Nucleus accumbens (tissue), 56 donors: ENCODE measurements at places on chromosomes 12 and 14.

DNA sequence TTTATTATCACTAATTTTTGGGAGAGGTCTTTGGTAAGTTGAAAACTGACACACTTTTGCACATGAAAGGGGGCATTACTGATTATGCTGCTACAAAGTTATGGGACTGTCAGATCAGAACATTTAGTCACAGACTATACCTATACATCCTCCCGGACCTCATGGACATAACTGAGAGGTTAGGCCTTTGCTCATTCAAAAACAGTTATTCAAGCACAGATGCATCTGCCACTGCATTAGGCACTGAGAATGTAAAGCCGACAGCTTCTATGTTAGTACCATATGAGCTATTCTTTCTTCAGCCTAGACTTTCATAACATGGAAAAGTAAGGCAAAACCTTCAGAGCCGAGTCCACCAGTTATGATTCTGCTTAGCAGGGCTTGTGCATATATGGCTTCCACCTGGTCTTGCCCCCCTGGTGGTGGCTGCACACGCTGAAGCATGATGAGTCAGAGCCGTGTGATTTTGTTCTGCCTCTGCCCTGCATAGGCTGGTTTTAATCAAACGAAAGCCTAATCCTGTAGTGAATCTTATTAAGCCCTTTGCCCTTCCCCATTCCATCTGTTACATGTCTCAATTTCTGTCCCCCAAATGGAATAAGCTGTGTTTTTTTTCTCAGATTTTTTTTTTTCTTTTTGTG is 21.8 kb upstream of the RNU6-8 start:
- no peak for DNase-seq

- DNase-seq, result no peak
Observed at GRCh38 chr12:50203691-50204090, 36.5 kb upstream of the CERS5 start.

DNA sequence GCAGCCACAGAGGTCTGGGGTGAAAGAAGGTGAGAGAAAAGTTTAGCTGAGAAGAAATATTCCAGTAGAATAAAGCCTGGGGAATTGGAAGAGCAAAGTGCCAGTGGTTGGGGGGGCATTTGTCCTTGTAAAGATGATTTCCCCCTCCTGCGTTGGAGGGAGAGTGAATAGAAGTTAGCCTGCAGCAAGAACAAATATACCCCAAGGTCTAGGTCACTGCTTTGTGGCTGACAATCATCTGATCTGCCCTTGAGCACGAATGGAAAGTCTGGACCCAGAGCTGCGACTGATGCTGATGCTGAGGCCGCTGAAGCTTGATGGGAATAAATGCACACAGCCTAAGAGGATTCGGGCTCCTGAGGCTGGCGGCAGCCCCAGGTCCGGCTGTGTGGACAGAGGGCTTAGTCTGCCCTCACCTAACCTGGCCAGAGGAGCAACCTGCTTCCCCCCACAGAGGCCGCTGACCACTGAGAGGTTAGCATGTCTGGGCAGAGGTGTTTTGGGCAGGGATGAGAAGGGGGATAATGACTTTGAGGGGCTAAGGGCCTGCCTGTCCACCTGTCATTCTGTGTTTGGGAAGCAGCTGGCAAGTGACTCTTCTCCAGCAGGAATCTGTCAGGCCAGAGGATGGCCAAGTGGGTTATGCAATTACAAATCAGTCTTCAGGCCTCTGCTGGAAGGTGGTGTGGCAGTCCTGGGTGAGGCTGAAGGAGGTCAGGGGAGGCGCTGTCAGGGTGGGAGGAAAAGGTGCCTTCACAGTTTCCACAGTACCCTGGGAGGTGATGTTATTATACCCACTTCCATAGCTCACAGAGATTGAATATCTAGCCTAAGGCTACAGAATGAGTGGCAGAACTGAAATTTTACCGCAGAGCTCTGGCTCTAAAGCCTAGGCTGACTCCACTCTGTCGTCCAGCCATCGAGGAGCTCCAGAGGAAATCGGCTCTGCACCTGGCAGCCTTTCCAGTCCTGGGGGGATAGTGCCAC is 11.7 kb downstream of the TUBA1C start:
- DNase-seq, result no peak

DNA sequence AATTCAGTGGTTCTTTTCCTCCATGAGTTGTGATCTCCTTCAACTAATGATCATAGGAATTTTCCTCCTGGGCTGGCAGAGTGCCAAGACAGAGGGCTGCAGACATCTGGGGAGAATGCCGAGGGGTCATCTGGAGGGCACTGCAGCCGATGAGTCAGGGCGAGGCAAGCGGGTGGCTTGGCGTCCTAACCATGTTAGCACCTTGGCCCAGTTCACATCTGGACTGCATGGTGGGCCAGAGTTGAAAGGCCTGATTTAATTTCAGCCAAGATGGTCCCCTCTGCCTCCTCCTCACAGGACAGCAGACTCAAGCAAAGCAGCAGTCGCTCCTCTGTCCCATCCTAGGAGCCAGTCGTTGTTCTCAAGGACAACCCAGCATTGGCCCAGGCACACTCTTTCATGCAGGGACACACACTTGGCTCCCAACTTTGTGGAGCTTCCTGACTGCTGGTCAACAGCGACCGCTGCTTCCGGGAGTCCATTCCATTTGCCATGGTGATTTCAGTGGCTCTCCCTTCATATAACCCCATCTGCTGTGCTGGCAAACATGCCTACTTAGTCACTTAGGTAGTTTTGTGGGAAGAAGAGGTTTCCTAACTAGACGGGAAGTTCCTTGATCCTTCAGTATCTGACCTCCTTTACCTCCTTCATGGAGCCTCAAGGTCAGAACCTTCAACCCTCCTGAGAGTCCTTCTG is 161.8 kb downstream of the TTC8 start:
- no peak for DNase-seq

- no peak for DNase-seq
Observed at GRCh38 chr14:97178781-97179180, 381.6 kb downstream of the VRK1 start.

GRCh38 chr12:46430340-46430948 is 57.9 kb upstream of the SLC38A2 start:
- DNase-seq, result no peak

GRCh38 chr14:74389980-74390379 is 36.0 kb downstream of the SYNDIG1L start:
- no peak for DNase-seq

DNA sequence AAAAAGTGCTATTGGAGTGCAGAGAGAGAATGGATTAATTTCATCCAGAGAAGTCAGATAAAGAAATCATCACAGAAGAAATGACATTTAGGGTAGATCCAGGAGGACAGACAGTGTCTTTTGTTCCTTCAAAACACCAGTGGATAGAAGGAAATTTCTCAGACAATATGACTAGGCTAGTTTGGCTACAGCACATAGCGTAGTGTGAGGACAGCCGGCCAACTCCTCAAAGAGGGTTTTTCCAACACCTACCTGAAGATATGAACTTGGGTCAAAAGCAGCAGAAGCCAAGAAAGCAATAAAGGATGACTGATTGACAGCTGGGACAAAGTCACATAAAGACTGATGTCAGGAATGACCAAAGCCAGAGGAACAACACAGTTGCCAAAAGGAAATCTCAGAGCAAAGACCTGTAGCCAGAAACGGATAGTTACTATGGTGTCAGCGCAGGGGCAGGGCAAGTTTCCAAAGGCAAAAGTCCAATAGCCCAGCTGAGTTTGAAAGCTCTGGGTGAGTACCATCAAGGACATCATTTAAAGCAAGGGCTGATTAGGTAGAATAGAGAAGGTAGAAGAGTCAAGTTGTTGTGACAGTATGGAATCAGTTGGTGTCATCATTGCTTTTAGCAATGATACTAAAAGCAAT is 58.7 kb upstream of the PDE3A start:
- DNase-seq, result no peak

DNA sequence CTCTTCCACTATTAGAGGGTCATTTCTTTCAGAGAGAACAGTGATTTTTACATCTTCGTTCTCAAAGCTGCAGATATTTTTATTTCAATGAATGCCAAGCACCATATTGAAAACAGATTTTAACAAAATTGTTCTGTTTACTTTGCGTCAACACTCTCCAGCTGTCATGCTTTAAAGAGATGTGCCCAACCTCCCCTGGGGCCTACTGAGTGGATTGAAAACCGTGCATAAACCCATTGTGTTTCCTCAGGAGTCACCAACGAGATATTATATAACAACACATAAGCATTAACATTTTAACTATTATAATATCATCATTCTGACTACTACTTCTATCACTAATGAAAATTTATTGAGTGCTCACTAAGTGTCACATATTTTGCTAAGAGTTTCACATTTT is 81.6 kb downstream of the MYF5 start:
- DNase-seq, result no peak

GRCh38 chr12:89340861-89341260 is 11.4 kb downstream of the DUSP6 start:
- no peak for DNase-seq

DNA sequence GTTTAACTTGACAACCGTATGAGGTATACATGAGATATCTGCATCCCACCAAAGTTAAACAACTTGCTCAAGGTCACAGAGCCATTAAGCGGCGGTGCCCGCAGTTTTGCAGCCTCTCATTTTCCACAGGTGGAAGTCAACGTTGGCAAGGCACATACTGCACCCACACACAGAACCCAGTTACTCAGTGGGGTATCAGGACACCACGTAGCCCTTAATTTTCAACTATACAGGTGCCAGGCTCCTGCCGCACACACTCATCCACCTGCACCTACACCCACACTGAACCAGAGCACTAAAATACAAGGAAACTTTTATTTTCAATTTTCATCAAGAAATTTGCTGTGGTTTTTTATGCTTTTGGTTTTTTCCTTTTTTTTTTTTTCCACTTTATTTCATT is 1.7 kb upstream of the NOP2 start:
- DNase-seq, result no peak

- DNase-seq, result no peak
Observed at GRCh38 chr14:95341564-95341963, 21.9 kb upstream of the CLMN start.

DNA sequence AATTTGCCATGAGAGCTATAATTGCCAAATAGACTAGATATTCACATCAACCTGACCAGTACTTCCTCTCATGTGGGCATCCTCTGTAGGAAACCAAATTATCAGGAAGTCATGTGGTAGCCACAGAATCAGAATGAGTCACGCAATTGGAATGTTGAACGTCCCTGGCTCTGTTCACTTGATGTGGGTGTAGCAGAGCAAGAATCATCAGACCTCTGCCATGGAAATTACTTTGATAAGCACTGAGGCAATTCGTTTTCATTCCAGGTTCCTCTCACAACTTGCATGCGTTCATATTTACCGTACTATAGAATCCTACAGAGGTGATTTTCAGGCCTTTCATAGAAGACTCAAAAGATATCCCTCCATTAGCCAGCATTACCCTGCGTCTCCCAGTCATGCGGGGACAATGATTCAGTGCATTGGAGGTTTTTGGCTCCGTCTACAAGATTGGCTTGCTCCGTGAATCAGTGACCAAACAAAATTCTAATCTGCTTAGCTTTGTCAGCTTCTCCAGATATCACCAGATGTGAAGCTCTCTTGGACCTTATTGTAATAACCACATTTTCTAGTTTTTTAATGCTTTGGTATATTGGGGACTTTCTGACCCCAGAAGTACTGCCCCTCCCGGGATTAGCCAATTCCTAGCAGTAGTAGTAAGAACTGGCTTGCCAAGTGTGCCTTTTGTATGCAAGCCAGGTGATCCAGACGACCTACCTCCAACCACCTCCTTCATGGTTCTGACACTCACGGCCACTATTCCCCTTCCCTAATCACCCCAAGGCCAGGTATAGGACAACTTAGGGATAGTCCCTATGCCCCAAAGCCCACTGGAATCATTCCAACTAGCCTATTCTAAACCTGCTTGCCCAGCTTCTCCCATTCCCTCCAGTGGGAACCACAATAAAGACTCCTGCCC is 133.4 kb downstream of the KICS2 start:
- peak; percentile 20 for DNase-seq

DNA sequence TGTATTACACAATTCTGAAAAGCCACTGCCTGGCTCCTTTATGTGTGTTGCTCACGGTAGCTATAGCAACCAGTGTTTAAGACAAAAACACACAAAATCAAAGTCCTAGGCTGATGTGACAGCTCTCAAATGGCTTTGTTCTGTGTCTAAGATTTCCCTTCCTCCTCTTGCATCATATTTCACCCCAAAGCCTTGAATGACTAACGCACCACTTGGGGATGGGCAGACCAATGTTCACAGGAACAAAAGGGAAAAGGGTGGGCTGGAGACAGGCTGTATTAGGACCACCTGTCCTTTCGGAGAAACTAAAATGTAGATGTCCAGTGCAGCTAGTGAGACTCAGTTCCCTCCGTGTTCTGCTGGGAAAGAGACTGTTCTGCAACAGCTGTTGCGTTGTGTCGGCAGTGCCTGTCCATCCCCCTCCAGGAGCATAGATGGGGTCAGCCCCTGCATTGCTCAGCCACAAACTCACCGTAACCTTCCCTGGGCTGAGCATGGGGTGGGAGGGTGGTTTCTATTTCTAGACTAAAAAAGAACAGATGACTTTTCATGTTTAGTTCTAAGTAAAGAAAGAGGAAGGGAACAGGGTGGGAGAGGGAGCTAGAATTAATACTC is 26.8 kb upstream of the DAAM1 start:
- peak; percentile 14 for DNase-seq

DNA sequence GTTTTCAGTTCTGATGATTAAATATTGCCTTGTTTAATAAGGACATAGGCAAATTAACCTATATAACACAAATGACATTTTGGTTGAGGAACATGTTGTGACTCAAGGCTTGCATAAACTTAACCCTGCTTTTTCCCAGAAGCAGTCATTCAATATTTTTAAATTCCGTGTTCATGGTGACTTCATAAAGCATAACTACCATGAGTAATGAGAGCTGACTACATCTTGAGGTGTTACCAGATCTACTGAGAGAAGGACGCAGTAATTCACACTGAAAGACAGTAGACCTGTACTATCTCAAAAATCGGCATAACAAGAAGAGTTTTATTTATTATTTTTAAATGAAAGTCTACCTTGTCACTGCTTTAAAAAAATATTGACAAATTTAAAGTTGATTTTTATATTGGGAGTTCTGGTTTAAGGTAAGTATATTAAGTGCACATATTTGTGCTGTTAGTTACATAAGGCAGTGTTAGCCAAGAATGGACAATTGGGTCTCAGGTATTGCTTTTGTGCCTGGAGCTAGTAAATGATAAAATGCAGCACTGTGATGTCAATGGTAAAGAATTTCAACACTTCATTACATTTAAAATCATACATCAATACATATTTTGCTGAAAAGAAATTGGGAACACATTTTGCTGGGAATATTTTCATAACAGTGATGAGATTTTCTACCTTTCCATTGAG is 1198.5 kb downstream of the FSCB start:
- no peak for DNase-seq

DNA sequence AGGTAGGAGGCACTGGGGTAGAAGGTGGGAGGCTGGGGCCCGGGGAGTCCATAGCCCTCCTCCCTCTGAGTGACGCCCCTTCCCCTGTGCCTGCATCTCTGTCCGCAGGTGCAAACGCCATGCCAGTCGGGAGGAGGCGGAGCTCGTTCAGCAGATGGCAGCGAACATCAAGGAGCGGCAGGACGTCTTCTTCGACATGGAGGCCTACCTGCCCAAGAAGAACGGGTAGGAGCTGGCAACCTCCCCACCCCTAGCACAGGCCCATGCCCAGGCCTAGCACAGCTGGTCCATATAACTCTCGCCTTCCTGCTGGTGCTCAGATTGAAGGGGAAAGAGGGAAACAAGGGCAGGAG is 35.6 kb downstream of the TMEM120B start:
- DNase-seq, result no peak

GRCh38 chr12:49893753-49894750 is 9.6 kb downstream of the FAIM2 start:
- no peak for DNase-seq
